A172 (cell line): ENCODE measurements at places on chromosomes 5 and 9.

DNA sequence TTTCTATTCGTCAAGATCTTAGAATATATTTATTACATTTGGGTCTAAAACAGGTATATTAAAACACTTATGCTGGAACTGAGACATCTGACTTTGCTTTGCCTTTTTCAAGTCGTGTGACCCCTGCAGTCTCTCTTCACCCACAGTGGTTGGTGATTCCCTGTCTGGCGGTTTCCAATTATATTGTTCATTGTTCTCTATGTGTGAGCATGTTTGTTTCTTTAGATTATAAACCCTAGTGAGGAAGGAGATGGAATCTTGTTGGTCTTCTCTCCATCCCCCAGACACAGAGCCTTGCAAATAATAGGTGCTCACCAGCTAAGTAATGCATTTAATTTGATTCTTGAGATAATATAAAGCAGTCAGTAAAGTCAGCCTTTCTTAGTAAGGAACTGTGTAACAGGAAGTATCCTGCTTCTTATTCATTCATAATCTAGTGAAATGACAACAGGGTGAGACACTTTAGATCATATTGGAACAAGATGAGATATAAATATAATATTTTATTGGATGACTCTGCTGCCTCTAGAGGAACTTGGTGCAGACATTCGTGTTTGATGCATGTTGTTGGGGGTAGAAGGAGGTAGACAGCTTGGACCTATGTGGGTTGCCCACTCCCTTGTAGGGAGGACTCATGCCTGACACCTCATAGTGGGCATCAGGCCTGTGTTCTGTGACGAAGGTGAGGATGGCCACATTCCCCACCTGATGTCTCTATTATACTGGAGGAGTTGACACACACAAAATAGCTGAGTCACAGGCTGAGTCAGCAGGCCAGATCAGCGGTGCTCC, 88.1 kb downstream of the FGF1 start:
- peak; percentile 87 for DNase-seq

DNA sequence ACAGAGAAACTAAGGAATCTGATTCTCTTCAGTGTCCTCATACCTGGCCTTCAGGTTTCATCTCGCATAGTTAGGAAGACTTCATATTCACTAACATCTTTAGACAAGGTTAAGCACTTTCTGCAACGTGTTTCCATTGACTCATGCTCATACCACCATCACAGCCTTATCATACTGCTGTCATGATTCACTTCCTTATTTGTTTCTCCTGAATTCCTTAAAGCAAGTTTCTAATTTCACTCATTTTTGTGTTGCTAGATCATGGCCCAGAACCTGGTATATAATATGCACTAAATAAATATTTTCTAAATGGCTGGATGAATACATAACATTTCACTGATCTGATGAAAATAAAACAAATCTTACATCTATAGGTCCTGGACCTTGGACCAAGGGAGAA, 472.9 kb downstream of the PRELID2 start:
- peak; percentile 93 for DNase-seq

DNA sequence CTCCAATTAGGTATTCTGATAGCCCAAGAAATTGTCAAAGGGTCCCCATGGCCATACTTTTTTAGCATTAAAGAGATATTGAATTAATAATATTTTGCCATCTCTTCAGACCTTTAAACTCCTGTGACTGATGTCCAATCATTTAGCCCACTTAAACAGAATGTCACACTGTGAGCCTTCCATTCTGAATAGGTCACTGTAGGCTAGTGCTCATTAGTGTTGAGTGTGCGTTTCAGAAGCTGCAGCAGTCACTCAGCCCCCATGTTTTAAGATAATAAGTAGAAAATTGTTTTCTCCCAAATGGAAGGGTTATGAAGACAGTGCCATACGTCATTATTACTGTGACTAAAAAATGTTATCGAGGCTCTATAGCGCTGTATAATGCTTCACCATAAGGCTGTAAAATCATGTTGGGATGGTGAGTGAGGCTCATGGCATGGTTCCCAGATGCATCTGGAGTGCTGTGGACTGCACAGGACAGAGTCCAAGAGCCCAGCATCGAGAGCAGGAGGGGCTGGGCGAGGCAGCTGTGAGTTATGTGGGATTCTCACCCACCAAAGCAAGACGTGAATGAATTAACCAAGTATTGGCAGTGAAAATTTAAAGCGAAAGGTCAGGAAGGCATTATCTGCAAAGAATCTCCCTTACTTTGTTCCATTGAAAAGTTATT, 2112.9 kb upstream of the WWC1 start:
- DNase-seq: no peak

- DNase-seq: no peak
Measured at GRCh38 chr9:101590901-101591300, 3.9 kb downstream of the PPP3R2 start.

DNA sequence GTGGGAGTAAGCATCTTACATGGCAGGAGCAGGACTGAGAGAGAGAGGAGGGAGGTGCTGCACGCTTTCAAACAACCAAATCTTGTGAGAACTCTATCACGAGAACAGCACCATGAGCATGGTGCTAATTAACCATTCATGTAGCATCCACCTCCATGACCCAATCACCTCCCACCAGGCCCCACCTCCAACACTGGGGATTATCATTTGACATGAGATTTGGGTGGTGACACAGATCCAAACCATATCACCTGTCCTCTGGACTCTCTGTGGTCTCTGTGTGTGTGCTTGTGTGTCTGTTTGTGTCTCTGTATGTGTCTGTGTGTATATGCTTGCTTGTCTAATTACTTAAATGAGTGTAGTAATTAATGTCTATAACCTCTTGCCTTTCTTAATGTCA, 31.1 kb downstream of the SEC61B start:
- DNase-seq: no peak

DNA sequence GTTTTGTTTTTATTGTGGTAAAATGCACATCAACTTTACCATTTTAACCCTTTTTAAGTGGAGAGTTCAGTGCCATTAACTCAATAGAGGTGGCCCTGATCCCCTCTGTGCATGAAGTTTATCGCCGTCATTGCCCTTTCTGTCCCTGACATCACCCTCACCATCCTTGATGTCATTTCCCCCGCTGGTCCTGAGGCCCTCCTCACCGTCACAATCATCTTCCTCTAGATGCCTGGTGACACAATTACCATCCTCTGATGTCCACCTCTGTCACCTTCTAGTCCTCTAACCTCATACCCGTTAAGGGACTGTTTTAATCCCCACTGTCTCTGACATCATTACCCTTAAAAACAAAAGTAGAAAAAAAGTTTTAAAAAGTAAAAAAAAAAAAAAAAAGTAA, 112.5 kb upstream of the TBC1D2 start:
- no peak for DNase-seq

DNA sequence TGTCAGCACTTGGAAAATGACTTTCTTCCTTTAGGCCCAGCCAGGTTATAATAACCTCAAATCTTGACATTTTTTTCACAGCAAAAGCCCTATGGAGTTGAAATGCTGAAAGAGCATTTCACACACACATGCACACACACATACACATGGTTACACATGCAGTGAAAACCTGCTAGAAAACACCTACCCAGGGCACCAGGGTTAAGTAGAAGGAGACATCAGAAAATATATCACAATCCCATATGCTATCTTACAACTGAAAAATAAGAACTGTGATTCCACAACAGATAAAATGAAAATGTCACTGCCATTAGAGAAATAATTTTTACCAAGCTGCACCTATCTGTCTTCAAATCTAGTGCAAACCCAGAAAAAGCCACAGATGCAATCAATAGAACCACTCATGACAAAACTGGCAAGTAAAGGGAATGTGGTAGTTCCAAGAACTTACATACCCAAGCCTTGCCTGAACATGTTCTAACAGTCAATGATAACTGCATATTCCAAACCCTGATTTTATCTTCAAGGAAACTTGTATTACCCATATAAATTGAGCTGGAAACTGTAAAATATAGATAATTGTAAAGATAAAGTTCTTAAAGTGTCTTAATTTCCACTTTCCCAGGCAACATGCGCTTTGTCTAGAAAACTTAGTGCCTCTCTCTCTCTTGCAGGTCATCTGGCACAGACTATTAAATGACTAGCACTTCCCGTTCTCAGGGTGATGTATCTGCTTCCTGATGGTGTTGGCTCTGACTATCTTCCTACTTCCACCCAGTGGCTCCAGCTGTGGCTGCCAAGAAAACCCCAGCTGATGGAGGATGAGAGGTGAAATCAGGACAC, 250.2 kb upstream of the PTGER4 start:
- DNase-seq: peak; percentile 42

- DNase-seq: peak; percentile 47
Measured at GRCh38 chr9:129102791-129103594, 7.6 kb downstream of the CRAT start.

- no peak for DNase-seq
Measured at GRCh38 chr5:155587458-155587857, 573.9 kb downstream of the KIF4B start.

GRCh38 chr5:54313311-54314270, 3.2 kb upstream of the ARL15 start:
- no peak for DNase-seq

DNA sequence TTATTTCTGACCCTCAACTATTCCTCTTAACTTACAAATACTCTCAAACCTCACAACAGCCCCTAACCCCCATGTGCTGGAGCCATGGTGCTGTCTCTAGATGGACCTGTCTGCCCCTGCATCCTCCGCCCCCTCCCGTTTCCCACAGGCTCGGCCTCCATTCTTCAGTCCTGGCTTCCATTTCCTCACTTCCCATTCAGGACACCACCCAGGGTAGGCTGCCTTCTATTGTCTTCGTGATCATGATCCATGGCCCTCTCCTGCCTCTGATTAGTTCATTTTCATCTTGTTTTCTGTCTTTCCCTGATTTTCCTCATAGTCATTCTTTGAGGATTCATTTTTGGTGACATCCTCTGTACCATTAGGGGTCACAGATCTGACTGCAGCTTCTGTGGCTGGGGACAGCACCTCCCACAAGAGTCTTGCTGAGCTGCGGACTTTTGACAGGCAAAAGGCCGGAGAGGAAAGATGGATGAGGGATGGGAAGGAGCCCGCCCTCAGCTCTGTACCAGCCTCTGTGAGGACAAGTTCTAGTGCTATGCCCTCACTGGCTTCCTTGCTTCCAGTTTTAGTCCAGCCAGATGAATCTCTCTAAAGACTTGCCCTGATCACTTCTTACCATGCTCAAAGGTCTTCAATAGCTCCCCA, 255.8 kb downstream of the NTRK2 start:
- DNase-seq: no peak

- DNase-seq: no peak
Measured at GRCh38 chr5:143793249-143793648, 18.7 kb upstream of the HMHB1 start.

- peak; percentile 52 for DNase-seq
Measured at GRCh38 chr5:27472000-27472763, 433.8 kb upstream of the CDH9 start.

- DNase-seq: peak; percentile 94
Measured at GRCh38 chr9:37943345-37944265, 39.7 kb upstream of the SLC25A51 start.

DNA sequence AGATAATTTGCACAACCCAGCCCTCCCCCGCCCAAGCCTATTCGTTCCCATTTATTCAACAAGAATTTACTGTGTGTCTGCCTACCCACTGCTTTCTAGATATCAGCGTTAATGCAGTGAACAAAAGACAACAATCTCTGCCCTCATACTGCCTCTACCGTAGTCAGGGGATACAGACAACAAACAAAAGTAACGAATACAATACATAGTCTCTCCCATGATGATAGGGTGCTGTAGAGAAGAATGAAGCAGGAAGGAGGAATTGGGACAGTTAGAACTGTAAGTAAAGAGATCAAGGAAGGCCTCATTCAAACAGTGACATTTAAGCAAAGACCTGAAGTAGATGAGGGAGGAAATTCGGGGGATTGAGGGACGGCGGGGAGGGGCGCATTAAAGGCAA, 1.7 kb downstream of the GFM2 start:
- no peak for DNase-seq
